ENCODE measurements at places on chromosomes 2 and 18.
A peak's percentile ranks its signal among the peaks of the same experiment; 100 is the strongest.

DNA sequence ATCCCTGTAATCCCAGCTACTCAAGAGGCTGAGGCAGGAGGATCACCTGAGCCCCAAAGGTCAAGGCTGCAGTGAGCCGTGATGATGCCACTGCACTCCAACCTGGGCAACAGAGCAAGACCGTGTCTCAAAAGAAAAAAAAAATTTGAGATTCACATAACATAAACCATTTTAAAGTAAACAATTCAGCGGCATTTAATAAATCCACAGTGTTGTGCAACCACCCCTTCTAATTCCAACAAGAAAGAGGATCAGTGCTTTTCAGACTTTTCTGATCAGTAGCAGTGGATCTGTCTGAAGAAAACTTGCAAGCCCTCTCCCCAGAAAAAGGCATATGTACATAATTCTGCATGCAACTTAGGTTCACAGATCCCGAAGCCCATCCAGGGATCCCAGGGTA, 7.2 kb upstream of the SAG start:
- DNase-seq = no peak

DNA sequence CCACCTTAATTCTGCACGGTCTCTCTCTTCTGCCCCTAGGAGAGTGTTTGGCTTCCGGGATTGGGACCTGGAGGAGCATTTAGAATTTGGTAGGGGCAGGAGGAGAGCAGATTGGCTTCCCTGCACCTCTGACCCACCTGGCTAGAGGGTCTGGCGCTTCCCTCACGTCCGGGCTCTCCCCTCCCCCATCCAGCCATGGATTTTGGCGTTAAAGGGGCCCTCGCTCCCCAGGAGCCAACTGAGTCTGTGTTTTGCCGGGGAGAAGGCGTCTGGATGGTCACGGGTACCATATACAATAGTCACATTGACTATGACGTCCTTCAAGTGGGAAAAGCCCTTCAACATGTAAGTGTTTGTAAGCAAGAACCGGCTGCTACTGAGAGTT, 6.6 kb downstream of the HOXD3 start:
- no peak for DNase-seq

GRCh38 chr2:109383505-109384307, 230.1 kb downstream of the SEPTIN10 start:
- DNase-seq = no peak

DNA sequence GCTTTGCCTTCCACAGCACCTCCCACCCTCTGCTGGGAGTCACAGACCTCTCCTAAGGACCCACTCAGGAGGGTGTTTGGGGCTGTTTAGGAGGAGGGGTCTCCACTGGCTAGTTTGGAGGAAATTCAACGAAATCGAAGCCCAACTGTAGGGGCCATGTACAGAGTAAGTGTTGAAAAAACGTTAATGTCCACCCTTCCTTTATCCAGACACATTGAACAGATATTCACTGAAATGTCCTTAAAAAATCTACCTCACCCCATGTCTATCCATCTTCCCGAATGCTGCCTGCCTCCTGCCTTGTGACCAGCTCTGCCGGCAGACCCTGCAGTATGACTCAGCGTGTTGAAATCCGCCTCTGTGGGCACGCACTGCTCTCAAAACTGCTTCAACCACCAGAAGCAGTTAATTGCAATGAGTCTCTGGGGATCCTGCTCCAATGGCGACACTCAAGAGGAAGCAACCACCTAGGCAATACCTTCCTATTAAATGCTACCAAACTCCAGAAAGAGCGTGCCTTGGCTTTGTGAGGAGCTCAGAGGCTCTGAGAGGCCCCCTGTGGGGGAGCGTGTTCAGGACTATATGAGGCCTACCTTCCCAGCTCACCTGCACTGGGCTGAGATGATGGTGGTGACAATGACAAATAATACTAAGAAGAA, 61.4 kb upstream of the RTN4 start:
- no peak for DNase-seq

DNA sequence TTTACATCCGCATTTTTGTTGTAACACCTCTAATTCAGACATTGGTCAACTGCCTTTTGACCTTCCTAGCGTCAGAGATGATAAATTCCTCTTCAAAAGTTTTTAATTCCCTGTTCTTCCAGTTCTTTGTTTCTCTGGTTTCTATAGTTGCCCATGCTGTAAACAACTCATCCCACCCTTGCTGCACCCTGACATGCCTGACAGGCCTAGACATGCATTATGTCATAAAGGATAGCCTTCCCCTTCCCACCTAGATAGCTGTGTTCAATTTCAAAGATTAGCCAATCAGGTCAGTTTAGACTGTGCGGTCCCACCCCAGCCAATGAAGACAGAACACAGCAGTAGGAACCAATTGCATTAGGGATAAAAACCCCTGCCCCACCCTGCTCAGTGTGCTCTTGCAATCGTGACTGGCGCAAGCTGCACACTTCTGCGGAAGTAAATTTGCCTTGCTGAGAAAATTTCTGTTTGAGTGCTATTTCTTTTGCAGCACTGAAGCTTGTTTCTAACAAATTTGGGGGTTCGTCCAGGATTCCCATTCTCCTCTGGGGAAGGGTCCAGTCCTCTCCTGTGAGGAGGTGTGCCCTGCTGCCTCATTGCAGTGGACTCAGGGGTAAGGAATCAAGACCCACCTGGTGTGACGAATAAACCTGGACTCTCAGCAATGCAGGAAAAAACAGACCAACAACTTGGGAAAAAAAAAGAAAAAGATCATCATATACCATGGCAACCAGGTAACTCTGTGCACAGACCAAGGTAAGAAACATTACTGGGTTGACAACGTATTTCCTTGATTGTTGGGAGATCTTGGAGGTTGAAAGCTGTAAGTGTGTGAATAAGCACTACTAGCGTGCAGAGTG, 9.1 kb upstream of the SAP130 start:
- DNase-seq = no peak

DNA sequence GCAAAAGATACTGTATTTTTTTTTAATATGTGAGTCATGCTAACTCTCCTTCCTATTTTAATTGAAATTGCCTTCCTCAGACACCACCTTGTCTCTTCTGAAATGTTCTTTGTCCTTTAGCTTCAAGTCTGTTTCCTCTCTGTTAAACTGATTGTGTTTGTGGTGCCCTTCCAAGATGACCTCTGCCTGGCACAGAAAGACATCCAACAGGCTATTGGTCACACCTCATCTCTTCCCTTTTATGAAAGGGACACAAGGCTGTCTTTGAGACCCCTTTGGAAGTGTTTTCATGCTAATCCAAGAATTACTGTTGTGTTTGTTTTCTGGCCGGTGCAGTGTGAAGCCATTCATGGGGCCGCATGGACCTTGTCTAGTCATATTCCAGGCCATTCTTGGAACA, 94.0 kb upstream of the PIK3C3 start:
- no peak for DNase-seq

- no peak for DNase-seq
These were observed 11.3 kb downstream of the ZNF519 start for GRCh38 chr18:14120926-14121325.

- DNase-seq = no peak
These were observed 204.7 kb upstream of the PID1 start for GRCh38 chr2:229475778-229476177.

DNA sequence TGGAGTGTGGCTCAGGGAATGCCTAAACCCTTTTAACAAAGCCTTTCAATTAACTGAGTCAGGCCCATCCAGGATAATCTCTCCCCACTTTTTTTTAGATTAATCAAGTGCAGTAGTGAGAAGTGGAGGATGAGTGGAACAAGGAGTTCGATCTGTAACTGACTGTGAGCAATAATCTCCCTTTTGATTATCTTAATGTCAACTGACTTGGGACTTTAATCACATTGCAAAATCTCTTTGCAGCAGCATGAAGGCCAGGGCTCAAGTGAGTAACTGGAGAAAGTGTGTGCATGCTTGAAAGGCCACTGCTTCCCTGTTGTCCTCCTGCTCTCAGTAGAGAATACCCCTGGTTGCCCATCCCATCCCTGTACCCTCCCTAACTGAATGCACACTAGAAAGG, 32.1 kb upstream of the HS6ST1 start:
- no peak for DNase-seq

DNA sequence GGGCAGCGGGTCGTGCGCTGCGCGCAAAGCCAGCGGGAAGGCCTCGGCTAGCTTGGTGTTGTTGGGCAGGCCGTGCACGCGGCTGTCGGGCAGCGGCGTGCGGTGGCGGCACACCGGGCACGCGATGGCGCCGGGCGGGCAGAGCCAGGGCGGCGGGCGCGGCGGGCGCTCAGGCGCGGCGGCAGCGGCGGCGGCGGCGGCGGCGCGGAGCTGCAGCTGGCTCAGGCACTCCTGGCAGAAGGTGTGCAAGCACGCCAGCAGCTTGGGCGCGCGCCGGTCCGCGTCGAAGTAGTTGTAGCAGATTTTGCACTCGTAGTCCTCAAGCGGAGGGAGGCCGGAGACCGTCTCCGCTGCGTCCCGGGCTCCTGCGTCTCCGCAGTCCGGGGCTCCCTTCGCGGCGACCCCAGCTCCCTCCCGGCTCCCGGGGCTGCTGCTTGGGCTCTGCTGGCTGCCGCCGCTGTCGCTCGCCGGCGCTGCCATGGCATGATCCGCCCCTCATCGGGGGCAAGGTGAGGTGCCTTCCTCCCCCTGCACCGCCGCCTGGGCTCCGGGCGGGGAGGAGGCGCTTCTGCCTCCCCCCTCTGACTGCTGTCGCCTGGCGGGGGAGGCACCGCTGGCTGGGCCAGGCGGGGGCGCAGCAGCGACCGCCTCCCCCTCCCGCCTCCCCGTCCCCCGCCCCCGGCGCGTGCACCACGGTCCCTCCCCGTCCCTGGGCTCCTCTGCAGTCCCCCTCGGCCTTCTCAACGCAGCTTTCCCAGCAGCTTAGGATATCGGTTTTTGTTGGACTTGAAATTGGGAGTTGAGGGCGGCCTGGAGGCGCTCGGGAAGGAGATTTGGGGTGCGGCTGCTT, 21.0 kb upstream of the PAX3 start:
- peak; percentile 18 for DNase-seq

GRCh38 chr2:85329181-85329651, 1.4 kb upstream of the TGOLN2 start:
- no peak for DNase-seq

DNA sequence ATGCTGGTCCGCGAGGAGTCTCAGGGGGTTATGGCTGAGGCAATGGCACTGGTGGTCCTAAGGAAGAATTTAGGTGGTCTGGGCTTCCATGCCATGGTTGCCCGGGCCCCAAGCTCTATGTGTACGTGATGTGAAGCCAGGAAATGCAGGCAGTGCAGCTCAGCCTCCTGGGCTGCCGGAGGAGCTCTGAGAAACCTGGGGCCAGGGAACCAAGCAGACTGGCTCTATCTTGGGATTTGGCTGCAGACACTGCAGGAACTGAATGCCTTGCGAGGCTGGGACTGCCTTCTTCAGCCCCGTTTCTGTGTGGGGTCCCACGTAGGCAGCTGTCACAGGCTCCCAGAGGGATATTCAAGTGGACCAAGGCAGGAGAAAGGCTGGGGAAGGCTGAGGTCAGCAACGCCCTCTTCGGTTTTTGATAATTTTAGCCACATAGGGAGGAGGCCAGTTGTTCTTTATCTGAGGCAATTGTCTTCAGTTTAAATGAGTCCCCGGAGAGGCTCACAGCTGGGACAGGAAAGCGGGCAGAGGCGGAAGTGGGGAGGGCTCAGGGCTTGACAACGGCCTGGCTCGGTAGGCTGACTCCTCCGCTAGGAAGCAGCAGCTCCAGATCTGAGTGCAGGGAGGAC, 77.7 kb downstream of the RHOB start:
- no peak for DNase-seq

- no peak for DNase-seq
These were observed 1.6 kb upstream of the KLF7 start for GRCh38 chr2:207167099-207167923.

- no peak for DNase-seq
These were observed at the start of gene PPP1R1C for GRCh38 chr2:181985632-181986205. Gene PPP1R1C (plus strand): TSS chr2:181985853. CDS start chr2:181986111, 258 bp downstream.

GRCh38 chr2:168039881-168040280, 207.5 kb downstream of the STK39 start:
- peak; percentile 53 for DNase-seq

DNA sequence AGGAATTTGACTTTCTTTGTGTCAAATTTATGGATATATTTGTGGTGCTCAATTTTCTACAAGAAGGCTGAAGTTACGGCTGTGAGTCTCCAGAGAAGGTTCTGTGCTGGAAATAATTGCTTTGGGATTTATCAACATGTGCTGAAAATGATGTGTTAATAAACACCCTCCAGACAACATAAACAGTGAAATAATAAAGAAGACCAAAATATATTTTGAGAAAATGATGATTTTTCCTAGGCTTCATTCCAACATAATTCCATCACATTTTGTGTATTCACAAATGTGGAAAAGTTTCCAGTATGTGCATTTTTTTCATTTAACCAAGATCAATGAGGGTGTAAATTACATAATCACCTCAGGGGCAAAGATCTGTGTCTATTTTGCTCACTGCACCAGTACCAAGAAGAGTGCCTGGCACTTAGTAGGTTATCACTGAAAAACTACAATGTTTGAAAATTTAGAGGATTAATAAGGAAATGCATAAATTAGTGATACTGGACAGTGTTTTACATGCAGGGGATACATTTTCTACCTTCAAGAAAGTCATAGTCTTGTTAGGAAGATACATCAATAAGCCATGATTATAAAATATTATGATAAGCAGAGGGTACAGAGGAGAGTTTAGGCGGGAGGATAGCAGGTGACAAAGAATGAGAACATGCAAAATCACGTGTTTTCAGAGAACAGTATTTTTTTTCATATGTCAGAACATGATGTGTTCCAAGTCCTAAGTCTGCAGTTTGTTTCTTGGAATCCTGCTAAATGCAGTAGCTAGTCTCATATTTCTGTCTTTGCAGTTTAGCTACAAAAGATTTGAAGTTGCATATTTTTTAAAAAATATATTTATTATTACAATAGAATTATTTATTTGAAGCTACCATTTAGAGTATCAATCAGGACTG, 127.6 kb upstream of the DLGAP1 start:
- no peak for DNase-seq

GRCh38 chr18:54961868-54962267, 2.6 kb upstream of the CCDC68 start:
- DNase-seq = no peak

DNA sequence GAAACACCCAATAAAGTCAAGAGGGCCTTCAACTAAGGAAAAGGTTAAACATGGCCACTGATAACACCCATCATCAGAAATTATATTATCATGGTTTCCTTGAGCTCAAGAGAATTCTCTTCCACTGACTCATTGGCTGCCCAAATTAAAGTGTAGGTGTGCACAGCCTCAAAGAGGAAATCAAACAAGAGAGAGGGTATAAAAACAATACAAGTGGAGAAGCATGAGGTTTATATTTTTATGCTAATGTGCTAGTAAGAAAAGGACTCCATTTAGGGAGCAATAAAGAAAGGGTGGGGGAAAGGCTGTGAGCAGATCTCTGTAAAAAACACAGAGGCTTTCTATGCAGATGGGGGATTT, 168.8 kb upstream of the VRK2 start:
- no peak for DNase-seq
